ENCODE measurements at places on chromosomes 4 and X.
A peak's percentile ranks its signal among the peaks of the same experiment; 100 is the strongest.

DNA sequence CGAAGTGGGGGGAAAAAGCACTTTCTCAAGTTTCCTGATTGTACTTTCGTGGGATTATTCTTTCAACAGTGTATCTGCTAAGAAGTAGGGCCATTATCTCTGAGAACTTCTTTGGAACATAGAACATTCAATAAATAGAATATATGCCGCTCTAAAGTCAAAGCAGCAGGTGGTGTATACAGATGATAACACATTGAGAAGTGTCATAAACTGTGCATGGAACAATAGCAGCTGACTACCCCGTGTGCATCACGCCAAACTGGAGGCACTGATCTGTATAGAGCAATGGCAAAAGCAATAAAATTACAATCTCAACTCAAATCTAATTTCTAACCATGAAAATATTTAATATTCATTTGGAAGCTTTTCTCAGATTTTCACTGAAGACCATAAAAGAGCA is 175.3 kb downstream of the DCTD start:
- DNase-seq, result no peak

DNA sequence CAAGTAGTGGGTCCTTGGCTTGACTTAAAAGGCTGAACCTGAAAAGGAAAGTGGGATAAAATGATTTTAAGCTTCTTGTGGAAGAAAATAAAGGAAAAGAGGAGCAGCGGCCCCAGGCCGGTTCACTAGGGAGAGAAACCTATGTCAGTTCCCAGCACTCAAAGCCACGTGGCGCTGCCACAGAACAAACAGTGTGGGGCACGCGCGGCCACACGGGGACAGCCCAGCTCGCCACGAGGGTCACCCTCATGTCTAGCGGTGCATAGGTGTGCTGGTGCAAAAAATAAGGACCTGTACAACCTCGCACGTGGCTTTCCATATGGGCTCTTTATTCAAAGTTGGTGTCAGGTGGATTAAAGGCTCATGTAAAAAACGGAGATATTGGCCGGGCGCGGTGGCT is 17.1 kb downstream of the MSANTD1 start:
- DNase-seq, result peak; percentile 30

DNA sequence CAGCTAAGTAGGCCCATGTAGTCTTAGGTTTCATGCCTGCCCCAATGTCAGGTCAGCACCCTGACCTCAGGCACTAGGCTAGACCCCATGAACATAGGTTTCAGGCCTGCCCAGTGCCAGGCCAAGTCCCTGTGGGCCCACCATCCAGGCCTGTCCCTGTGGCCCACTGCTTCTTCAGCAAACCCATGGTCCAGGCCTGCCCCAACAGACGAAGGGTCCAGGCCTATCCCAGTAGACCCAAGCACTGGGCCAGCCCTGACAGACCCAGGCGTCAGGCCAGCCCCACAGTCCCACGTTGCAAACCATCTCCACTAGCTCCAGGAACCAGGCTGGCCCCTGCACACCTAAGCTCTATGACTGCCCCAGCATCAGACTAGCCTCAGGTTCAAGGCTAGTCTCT is 92.4 kb downstream of the ENOX2 start:
- no peak for DNase-seq

DNA sequence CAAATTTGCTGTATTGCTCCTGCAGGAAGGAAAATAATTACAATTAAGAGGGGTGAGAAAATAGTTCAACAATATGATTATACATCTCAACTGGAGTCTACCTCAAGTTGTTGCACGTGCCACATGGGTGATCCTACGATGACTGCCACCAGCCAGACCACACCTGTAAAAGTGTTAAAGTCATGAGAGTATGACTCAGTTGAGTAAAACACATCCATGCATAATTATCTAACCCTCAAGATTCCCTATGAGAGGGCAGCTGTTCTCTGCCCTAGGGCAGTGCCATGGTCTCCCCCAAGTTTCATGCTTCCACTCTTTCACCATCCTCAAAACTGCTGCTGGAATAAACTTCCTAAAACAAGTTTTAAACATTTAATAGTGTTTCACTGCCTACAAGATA is 44.1 kb downstream of the QRFPR start:
- DNase-seq, result no peak

DNA sequence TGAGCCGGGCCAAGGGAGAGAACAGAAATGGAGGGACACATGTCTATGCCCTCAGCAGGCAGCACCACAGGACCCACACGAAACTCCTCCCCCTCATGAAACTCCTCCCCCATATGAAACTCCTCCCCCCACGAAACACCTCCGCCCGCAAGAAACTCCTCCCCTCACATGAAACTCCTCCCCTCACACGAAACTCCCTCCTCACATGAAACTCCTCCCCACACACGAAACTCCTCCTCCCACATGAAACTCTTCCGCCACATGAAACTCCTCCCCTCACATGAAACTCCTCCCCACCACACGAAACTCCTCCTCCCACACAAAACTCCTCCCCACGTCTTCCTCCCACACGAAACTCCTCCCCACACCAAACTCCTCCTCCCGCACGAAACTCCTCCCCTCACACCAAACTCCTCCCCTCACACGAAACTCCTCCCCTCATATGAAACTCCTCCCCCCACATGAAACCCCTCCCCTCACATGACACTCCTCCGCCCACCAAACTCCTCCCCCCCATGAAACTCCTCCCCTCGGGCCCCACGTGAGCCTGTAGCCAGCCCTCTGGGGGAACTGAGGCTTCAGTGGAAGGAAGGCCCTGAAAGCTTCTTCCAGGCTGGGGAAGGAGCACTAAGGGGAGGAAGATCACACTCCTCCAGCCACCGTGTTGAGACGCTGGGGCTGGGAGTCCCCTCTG is 15.2 kb downstream of the ADRA2C start:
- no peak for DNase-seq

- no peak for DNase-seq
Measured at GRCh38 chr4:165626316-165626715, 246.7 kb upstream of the TLL1 start.

DNA sequence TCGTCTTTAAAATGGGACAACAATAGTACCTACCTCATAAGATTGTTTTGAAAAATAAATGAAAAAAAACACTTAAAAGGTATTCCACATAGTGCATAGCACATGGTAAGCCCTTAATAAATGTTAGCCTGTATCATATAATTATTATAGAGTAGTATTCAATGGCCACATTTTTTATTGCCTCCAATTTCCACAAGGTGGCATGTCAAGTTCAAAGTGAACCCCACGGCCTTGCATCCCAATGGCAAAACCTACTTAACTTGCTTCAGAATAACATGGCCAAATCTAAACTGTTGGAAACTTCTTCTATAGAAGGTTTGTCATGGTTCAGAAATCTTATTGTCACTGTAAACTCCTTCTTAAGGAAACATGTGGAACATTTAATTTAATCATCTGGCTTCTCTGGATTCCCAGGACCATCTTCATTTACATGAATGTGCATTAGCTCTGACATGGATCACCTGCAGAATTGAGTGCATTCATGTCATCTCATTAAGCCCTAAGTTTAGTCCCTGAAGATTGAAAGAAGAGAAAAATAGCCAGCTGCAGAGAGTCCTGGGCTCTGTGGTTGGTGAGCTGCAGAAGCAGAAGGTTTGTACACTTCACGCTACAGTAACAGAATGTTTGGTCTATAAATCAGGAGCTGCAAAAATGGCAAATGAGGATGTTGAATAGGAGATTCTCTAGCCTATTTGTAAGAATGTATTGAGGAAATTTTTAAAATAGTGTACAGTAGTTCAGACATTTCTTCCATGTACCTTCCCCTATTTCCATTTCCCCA is 61.0 kb downstream of the ANXA3 start:
- DNase-seq, result no peak

DNA sequence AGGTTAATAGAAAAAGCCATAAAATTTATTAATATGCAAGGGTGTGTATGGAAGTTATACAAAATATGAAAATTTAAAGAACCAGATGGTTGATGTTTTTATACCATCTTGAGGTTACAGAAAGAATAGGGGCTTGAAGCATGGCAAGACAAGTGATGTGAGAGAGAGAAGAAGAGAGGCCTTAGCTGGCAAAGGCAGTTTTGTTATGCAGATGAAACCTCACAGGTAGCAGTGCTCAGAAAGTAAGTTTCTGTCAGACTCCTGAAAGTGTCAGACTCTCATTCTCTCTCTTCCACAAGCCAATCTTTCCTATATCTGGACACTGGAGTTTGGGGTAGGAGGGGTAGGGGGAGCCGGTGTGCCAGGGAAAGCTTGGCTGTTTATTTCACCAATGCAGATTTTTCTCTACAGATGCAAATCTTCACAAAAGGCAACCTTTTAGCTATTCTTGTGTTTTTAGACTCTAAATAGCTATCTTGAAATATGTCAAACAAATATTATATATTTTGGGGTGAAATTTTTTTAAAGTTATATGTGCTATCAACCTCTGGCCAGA is 124.5 kb downstream of the CFAP299 start:
- no peak for DNase-seq

- no peak for DNase-seq
Measured at GRCh38 chr4:25834411-25835107, 28.2 kb downstream of the SEL1L3 start.

DNA sequence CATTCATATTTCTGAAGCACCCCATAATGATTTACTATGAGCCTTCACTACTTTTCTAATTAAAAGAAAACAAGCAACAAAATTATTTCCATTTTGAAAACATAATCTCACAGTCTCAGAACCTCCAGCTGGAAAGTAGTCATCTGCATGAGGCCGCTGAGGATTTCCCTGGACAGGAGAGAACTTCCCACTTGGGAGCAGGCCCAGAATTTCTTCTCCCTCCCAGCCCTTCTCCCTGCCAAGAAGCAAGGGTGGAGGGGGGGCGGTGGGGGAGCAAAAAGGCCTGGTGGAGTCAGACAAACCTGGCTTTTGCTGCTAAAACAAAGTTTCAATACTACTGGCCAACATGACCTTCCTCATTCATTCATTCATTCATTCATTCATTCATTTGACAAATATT is 167.3 kb downstream of the PJA1 start:
- DNase-seq, result no peak

GRCh38 chr4:174262624-174263444 is 20.6 kb downstream of the FBXO8 start:
- no peak for DNase-seq

GRCh38 chr4:8325291-8325973 is 55.9 kb downstream of the HTRA3 start:
- DNase-seq, result peak; percentile 10

DNA sequence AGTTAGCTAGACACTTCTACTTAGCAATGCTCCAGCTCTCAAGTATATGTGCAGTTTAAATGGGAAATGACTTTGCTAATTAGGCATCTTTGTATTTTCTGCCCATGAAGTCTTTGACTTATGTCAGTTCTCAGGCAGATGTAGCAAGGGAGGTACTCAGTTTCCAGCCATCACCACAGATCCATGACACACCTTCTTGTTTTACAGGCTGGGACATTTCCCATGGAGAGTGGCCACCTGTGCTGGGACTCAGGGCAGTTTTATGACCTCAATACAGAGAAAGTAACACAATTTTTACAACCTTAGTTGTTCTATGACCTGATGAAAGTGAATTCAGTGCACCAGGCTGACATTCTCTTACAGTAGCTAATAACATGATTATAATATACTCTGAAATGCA is 280.7 kb upstream of the GK2 start:
- DNase-seq, result no peak

DNA sequence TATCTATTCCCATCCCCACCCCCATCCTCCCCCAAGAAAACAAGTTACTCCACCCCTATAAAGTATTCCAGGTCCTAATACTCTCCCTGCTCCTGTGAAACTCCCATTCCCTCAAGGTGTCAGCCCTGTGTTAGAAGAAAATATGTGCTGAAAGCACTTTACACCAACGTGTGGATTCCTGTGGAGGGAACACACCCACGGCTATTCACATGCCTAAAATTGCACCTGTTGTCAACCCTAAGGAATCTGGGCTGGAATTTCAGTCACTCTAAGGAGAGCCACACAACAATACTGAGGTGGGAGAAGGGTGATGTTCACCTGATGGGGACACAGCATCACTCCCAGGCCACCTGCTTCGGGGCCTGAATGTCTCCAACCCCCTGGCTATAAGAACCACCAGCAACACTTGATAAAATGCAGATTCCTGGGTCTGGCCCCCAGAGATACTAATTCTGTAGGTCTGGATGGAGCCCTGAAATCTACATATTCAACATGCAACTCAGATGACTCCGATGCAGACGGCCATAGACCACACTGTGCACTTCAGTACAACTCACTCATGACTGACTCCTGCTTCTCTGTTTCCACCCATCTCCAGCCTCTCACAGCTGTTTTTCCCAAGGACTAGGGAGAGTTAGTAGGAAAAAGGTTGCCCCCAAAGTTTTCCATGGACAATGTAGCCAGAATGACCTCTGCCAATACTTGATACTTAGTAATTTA is 15.8 kb downstream of the SCD5 start:
- no peak for DNase-seq

- DNase-seq, result no peak
Measured at GRCh38 chrX:65136424-65136823, 160.2 kb upstream of the ZC4H2 start.

GRCh38 chr4:152265149-152265621 is 270.7 kb downstream of the FBXW7 start:
- no peak for DNase-seq

- no peak for DNase-seq
Measured at GRCh38 chrX:68443155-68443868, 10.0 kb upstream of the OPHN1 start.

GRCh38 chrX:150772150-150772970 is 79.2 kb downstream of the MTMR1 start:
- peak; percentile 79 for DNase-seq

- no peak for DNase-seq
Measured at GRCh38 chr4:156966836-156967235, 4.8 kb downstream of the PDGFC start.

DNA sequence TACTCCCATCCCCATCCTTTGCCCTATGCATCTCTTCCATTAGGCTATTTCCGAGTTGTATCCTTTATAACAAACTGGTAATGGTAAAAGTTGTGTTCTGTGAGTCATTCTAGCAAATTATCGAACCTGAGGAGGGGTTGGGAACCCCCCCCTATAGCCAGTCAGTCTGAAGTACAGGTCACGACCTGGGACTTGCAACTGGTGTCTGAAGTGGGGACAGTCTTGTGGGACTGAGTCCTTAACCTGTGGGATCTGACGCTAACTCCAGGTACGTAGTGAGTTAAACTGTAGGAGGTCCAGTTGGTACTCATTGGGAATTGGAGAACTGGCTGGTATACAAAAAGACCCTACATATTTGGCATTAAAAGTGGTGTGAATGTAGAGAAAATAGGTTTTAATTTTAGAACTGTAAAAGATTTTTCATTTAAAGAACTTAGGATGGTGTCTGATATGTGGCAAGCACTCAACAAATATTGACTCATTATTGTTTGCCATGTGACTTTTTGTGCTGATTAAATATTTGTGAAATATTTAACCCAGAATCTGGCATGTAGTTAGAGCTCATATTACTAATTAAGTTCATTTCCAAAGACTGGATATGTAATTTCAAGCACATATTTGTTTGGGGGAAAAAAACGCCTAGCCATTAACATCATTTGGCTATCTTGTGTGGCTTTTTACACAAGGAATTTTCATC is 50.7 kb downstream of the CHST7 start:
- no peak for DNase-seq

- DNase-seq, result no peak
Measured at GRCh38 chr4:189162888-189163287, 777.8 kb upstream of the FRG1 start.
